ENCODE measurements at places on chromosomes 4 and X. TPM values are rescaled to one million over a fixed set of nuclear protein-coding genes. Genes with fewer than 3 reads are reported as not detected.

DNA sequence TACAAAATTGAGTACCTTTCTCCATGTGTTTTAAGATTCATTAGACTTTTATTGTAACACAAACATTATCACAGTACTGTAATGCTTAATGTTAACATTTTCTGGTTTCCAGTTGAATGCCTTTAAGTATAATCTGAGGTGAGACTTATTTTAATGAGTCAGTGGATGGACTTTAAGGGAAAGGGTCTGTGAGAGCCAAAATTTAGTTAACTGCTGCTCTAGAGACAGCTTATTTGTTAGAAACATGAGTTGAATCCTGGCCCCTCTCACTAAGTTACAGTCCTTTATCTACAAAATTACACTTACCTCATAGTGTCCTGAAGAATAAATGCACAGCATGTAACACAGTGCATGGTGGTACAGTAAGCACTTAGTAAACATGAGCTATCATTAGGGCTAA lies 66.0 kb downstream of the PGRMC2 start:
- no peak for DNase-seq

TRMT44 gene
- 28.1 TPM for total RNA-seq

DNA sequence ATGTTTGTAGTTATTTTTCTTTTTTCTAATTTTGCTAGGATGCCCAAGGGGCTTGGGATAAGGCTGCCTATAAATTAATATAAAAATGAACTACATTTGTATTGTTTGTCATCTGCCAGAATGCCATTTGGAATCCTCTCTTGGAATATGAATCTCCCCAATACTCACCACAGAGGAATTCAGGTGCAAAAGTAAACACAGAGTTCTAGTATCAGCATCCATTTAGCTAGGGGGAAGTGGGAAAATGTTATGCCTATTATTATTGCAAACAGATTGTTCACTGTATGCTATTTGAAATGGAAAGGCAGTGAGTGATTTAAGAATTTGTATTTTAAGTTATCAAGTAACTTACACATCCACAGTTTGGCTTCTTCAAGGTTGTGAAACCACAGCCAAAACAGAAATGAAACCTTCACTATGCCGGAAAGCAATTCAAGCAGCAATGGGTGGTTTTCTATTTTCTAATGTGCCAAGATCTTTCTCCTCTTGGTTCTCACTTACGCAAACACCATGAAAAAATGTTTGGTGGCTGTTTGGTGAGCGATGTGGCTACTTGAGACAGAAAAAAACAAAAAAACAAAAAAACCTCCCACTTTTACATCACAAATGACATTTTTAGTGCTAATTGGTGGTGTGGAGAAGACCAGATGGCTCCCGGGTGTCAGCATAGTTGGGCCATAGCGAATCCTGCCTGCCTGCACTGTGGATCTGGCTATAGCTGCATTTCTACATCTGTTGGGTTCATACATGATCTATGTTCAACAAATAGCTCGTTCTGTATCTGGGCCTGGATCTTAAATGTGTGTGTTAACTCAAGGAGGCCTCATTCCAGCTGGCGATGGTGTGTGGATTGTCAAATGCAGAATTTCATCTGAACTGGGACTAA lies 200.8 kb upstream of the GIMD1 start:
- DNase-seq, result no peak

PCDH18 gene
- 34.4 TPM for total RNA-seq

GPC3 gene
- total RNA-seq, result 84.2 TPM

DNA sequence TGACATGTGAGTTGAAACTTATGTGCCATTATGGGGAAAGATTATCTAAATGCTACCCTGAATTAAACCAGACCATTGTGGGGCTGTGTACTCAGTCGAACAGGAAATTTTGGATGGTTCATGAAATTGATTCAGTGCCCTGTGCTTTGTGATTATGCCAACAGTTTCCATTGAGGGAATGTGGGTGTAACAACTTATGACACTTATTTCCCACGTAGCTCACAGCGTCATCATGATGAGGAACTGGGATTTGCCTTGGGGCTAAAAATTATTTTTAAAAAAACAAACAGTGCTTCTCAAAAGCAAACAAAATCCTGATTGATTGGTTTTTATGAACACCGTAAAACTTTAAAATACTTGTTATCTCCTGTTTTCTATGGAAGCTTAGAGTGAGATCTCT lies 8.3 kb upstream of the CLTRN start:
- no peak for DNase-seq
